Left lobe of liver (tissue), 2 donors: ENCODE measurements at places on chromosomes 12 and 14. TPM values are rescaled to one million over a fixed set of nuclear protein-coding genes. Genes with fewer than 3 reads are reported as not detected.

The OR6C2 gene
- not detected for total RNA-seq

The PLEKHG3 gene
- 32.8 TPM for total RNA-seq

The P2RX7 gene
- 3.5 TPM for total RNA-seq

The VRTN gene
- total RNA-seq = 0.08 TPM

The TMEM121 gene
- total RNA-seq = 4.4 TPM

The FOXG1 gene
- total RNA-seq = not detected

The GPRC5D gene
- total RNA-seq = not detected

The TEX22 gene
- total RNA-seq = 1.3 TPM

The CELA1 gene
- not detected for total RNA-seq

The GDF3 gene
- total RNA-seq = not detected
